Activated CD4-positive, alpha-beta T cell treated with anti-CD3 and anti-CD28 coated beads, Interleukin-2, amount 10 ng/mL, durations not matched to agents 7 days and 5 days (primary cell): ENCODE measurements at places on chromosomes 6 and 20.

DNA sequence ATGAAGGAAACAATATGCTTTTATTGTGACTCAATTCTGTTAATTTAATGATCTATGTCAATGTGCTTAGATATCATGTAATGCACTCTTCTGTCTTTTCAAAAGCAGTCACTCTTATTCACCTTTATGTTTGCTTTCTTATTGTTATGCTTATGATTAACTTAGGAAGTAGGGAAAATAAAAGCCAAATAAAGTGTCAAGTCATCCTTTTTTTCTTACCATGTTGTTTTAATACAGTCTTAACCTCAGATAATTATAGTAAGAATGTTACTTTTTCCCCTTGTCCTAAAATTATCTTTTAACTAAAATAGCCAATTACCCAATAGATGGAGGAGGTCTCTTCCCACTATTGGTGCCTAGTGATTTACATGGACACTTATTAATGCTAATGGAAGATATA, 72.6 kb downstream of the TFAP2B start:
- H3K4me3 ChIP-seq, result no peak overlapping the region
- no peaks in the 10 kb centered on the region for H3K4me1 ChIP-seq
- DNase-seq, result no peak
- H3K27ac ChIP-seq, result no peak overlapping the region
- H3K27me3 ChIP-seq, result no peaks in the 10 kb centered on the region

DNA sequence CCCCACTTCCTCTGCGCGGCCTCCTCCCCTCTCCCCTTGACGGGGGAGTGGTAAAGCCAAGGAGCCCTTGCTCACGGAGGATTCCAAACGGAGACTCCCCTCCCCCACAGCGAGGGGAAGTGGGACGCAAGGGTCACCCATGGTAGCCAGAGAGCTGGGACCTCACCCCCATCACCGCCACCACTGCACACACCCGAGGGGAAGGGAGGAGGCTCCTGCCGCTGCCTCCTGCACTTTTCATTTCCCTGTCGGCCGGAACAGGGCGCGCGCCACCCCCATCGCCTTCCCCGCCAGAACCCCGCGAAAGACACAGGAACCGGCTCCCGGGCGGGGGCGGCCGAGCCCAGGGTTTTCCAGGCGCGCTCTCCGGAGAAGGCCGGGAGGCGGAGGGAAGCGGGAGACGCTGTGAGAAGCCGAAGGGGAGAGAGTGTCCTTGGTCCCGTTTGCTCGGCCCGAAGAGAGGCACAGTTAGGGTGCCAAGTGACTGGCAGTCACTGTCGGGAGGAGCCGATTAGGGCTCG, 789 bp downstream of the CCND3 start:
- peak; percentile 77 for DNase-seq
- peaks cover 51% of the 10 kb centered on the region for H3K36me3 ChIP-seq
- H3K27ac ChIP-seq, result peak overlapping the region; percentile 97
- peaks cover 55% of the 10 kb centered on the region for H3K4me1 ChIP-seq

- H3K27me3 ChIP-seq, result no peaks in the 10 kb centered on the region
- H3K4me3 ChIP-seq, result peak overlapping the region; percentile 96
- peaks cover 39% of the 10 kb centered on the region for H3K4me1 ChIP-seq
Measured at GRCh38 chr6:30555816-30556065, 548 bp downstream of the GNL1 start.

- no peak for DNase-seq
- no peak overlapping the region for H3K27ac ChIP-seq
- H3K4me1 ChIP-seq, result peaks cover 9% of the 10 kb centered on the region
- H3K4me3 ChIP-seq, result no peak overlapping the region
- peaks cover 14% of the 10 kb centered on the region for H3K36me3 ChIP-seq
Measured at GRCh38 chr6:20846602-20847028, 312.4 kb downstream of the CDKAL1 start.

- H3K4me3 ChIP-seq, result no peak overlapping the region
- H3K36me3 ChIP-seq, result peaks cover 10% of the 10 kb centered on the region
- H3K27me3 ChIP-seq, result no peaks in the 10 kb centered on the region
- peaks cover 6% of the 10 kb centered on the region for H3K4me1 ChIP-seq
Measured at GRCh38 chr20:10059006-10059405, 24.2 kb downstream of the ANKEF1 start.

DNA sequence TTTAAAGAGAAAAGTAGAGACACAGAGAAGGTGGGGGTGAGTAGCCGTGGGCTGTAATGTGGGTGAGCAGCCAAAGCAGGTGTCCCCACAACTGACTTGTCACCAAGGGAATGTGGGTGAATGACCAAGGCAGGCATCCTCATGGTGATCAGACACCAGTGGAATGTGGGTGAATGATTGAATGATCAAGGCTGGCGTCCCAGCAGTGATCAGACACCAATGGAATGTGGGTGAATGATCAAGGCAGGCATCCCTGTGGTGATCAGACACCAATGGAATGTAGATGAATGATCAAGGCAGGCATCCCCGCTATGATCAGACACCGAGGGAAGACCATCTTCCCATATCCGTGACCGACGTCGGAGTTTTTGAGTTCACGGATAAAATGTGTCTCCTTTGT, 49.8 kb upstream of the OR14J1 start:
- no peaks in the 10 kb centered on the region for H3K36me3 ChIP-seq
- H3K27ac ChIP-seq, result no peak overlapping the region
- no peaks in the 10 kb centered on the region for H3K27me3 ChIP-seq
- H3K4me3 ChIP-seq, result no peak overlapping the region
- no peaks in the 10 kb centered on the region for H3K4me1 ChIP-seq
- DNase-seq, result no peak

- no peaks in the 10 kb centered on the region for H3K36me3 ChIP-seq
- peaks cover 12% of the 10 kb centered on the region for H3K4me1 ChIP-seq
- no peak for DNase-seq
- H3K4me3 ChIP-seq, result no peak overlapping the region
Measured at GRCh38 chr6:119040636-119041035, 37.8 kb downstream of the FAM184A start.

DNA sequence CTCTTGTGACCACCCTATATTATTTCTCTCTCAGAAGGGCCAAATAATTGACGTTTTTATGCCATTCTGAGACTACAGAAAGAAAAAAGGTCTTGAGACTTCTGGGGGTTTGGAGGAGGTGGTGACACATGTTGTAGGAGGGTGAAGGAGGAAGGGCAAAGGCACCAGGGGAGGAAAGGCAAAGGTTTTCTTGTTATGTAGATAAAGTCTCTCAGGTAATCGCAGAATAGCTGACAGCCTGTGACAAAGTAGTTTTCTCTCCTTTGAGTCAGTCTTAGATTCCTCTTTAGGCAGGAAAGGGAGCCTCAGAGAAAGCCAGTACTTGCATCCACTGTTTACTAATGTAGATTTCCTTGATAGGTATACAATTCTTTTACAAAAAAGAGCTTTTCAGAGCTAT, 23.6 kb downstream of the OR2B2 start:
- H3K36me3 ChIP-seq, result peaks cover 8% of the 10 kb centered on the region
- no peak for DNase-seq
- H3K4me1 ChIP-seq, result peaks cover 38% of the 10 kb centered on the region
- H3K27me3 ChIP-seq, result no peaks in the 10 kb centered on the region
- peak overlapping the region; percentile 41 for H3K27ac ChIP-seq

GRCh38 chr6:6600875-6601274, 12.4 kb downstream of the LY86 start:
- peaks cover 64% of the 10 kb centered on the region for H3K4me1 ChIP-seq
- H3K27ac ChIP-seq, result peak overlapping the region; percentile 46
- DNase-seq, result no peak

DNA sequence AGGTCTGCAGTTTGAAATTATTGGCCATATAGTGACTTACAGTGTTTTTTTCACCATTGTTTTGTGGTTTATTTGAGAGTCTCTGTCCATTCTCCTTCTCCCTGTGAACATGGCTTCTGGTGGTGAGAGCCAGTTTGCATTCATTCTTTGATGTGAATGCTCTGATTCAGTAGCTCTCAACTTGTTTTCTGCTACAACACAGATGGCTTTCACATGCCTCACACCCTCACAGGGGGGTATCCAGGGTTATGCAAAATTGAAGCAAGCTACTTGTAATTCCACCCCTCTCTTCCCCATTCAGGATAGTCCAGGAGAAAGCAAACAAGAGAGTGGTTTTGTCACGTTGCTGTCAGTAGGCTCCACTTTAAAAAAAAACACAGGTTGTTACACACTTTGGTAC, 55.6 kb downstream of the SLX4IP start:
- H3K36me3 ChIP-seq, result peaks cover 5% of the 10 kb centered on the region
- H3K4me1 ChIP-seq, result peaks cover 28% of the 10 kb centered on the region
- no peaks in the 10 kb centered on the region for H3K27me3 ChIP-seq
- no peak for DNase-seq
- H3K4me3 ChIP-seq, result no peak overlapping the region
